Ammon's horn (tissue), 1 donor: ENCODE measurements at places on chromosomes 13 and 19.

GRCh38 chr13:29543230-29544215 lies 52.0 kb downstream of the SLC7A1 start:
- DNase-seq: no peak

- DNase-seq: peak; percentile 17
Measured at GRCh38 chr13:43865892-43866291, 13.6 kb downstream of the CCDC122 start.

DNA sequence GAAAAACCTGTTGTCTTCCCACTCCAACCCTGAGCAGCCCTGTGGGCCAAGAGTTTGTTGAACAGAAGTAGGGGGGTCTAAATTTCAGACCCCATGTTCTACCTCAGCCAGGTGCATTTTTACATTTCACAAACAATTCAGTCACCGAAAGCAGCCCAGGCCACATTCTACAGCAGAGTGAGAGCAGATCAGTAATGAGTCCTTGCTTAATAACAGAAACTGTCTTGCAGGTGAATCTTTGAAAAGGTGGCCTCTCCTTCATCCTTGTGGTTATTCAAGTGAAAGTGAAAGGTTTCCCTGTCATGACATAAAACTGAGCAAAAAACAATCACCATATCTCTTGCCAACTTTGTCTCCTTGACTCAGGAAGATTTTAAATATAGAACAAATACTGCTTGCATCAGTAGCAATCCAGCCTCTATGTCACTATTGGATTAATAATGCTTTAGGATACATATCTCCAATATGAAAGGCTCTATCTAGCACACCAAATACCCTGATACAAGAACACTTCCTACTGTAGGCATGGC lies 670.2 kb downstream of the DIAPH3 start:
- DNase-seq: no peak

DNA sequence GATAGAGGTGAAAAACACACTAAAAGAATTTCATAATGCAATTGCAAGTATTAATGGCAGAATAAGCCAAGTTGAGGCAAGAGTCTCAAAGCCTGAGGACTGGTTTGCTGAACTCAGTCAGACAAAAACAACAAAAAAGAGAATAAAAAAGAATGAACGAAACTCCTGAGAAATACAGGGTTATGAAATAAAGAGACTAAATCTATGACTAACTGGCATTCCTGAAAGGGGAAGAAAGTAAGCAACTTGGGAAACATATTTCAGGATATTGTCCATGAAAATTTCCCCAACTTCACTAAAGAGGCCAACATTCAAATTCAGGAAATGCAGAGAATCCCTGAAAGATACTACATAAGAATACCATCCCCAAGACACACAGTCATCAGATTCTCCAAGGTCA lies 47.8 kb downstream of the UBL3 start:
- DNase-seq: no peak

DNA sequence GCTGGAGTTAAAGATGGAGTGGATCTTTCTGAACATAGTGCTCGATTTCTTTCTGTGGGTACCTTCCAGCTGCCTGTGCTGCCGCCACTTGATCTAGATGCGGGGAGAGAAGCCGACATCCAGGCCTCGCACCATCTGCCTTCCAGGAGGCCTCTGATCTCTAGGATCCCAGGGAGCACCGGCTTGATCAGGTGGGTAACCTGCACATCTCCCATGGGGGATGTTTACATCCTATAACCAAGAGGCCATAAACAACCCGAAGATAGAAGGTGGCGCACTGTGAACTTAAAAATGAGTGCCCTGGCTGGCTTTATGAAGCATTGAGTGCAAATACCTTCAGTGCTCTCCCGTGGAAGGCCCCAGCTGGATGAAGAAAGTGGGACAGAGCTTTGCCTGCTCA lies at the start of gene C13orf42:
Gene C13orf42 (minus strand): TSS at position 101 of the 400 bp plus-strand sequence. CDS start 65 bp downstream, at position 36.
- no peak for DNase-seq
